ENCODE measurements at places on chromosomes 4 and X.

DNA sequence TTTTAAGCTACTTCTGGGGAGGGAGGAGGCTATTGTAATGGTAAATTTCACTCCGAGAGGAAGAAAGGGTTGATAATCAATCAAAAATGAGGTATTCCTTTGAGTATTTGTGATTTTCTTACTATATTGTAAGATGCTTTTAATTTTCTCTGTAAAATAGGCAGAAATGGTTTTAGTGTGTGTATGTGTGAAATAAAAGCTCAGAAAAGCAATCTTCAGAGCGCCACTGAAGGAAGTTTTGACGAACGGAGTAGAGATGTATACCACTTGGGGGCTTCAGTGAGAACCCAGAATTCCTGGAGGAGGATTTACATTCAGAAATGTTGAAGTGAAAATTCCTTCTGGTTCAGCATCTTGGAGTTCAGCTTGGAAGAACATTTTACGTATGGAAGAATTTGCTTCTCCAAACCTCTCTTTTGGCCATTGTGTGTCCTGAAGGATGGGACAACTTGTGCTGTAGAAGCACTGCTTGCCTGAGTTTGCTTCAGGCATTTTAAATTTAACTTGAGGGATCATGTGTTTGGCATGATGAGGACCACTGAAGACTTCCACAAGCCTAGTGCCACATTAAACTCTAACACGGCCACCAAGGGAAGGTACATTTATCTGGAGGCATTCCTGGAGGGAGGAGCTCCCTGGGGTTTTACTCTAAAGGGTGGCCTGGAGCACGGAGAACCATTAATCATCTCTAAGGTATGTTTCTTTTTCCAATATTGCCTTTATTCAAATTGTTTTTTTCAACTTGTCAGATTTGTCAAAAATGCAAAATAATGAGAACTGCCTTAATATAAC is 695 bp downstream of the SHROOM3 start:
- DNase-seq, result no peak

- DNase-seq, result peak; percentile 81
Observed at GRCh38 chr4:156771171-156771837, 200.3 kb downstream of the PDGFC start.

DNA sequence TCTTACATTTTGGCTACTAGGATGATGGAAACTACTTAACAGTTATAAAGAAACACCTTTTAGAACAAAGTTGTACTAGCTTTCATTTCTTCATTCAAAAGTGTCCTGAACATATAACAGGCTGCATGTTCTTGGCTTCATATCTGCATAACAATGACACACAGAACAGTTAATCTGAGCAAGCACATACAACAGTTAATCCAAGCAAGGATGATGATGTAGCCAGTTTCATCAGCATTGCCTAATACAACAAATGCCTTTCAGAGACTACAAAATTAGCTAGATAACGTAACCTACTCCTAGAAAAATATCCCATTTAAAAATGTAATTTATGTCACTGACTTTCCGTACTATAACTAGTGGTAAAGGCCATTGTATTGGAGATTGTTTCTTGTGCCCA is 182.1 kb downstream of the SCFD2 start:
- DNase-seq, result no peak

DNA sequence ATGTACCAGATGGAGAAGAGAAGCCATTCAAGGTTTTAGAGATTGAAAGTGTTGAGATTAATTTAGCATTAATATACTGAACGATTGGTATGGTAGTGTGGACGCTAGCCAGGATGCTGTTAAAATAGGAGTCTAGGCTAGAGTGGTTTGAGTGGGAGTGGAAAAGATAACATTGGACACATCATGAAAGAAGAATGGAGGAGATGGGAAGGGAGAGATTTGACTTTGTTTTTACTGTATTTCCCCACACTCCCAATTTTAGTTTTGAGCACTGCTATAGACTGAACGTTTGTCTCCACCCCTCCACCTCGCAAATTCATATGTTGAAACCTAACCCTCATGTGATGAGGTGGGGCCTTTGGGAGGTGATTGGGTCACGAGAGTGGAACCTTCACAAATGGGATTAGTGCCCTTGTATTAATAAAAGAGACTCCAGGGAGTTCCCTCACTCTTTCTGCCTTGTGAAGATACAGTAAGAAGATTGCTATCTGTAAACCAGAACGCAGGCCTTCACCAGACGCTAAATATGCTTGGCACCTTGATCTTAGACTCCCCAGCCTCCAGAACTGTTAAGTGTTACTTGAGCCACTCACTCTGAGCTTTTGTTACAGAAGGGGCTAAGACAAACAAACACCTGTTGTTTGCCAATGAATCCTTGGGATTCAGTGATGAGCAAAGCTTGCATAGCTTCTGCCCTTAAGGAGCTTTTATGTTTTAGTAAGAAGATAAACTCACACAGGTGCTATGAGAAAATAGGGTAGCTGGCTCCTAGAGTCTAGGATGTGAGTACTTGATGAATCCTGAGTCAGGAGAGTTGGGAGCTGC is 25.8 kb downstream of the USP9X start:
- DNase-seq, result no peak

DNA sequence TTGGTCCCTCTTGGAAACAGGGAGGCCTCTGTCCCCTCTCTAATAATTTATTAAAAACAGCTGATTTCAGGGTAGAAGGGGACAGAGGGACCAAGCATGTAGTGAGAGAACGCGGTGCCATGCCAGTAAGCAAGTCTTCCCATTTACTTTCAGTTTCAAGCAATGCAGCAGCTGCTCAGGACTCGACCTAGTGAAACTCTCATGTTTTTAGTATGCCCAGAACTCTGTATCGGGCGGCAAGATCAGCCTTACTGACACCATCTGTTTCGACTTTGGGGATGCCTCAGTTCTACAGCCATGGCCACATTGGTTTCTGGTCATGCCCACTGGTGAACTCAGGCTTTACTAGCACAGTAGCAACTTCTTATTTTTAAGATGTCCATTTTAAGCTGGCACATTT is 40.6 kb downstream of the ZNF81 start:
- DNase-seq, result no peak

- no peak for DNase-seq
Observed at GRCh38 chr4:98421111-98421510, 159.9 kb downstream of the RAP1GDS1 start.

- no peak for DNase-seq
Observed at GRCh38 chrX:55167124-55167803, 52.9 kb upstream of the PAGE5 start.

- DNase-seq, result no peak
Observed at GRCh38 chr4:182400790-182401189, 157.6 kb downstream of the TENM3 start.

DNA sequence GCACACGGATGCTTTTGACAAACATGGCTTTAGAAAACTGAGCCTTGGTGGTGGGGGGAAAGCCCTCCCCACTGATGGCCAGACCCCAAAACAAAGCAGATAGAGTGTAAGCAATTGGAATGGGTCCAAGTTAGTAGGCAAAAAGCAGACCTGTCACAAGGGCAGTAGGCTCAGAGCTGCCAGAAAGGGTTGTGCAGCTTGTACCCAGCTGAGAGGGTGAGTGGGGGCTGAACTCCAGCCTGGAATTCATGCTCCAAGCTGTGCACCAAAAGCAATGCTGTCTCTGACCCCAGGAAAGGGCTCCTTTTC is 101.1 kb upstream of the TEX13D start:
- DNase-seq, result no peak

DNA sequence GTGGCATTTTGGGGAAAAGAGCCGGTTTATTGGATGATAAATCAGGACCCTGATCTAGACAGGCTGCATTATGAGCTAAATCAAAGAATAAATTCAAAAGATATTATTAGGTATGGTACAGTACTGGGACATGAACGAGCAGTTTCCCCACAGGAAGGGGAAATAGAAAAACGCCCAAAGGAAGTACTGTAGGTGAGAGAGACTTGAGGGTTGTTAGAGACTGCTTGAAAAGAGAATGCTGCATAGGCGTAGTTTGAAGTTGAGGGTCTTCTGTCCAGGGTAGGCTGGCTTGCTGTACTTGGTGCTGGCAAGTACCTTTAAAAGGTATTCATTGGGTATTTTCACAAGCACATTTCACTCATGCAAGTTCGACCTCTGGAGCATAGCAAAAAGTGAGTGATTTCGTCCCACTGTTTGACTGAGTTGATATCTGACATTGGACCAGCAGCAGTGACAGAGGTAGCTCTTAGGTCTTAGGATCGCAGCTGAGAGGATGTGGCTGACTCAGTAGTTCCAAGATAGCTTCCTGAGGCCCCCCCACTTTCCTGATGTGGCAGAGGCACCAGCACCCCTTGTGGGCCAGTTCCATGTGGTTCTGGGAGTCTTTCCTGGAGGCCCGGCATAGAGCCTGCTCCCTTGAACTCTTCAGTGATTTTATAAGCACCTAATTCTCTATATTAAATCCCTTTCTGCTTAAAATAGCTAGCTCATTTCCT is 64.3 kb downstream of the TMEM131L start:
- DNase-seq, result no peak

DNA sequence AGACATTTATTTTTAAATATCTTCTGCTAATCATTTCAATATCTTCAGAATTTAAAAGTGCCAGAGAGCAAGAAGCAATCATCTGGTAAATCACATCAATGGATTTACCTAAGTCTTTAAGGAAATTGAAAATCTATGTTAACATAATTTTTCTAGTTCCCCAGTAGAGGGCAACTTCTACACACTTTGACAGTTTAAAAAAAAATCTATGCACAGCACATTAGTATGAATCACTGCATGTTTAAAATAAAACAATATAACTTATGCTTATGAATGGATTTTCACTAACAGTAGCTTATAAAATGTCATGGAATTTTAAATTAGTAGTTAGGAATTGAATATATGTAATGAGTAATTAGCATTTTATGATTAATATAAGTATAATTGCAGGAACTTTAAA is 126.5 kb downstream of the REELD1 start:
- no peak for DNase-seq

- DNase-seq, result no peak
Observed at GRCh38 chr4:74583089-74583700, 138.3 kb downstream of the AREG start.

GRCh38 chr4:138663883-138664282 is 351.7 kb upstream of the NOCT start:
- no peak for DNase-seq

DNA sequence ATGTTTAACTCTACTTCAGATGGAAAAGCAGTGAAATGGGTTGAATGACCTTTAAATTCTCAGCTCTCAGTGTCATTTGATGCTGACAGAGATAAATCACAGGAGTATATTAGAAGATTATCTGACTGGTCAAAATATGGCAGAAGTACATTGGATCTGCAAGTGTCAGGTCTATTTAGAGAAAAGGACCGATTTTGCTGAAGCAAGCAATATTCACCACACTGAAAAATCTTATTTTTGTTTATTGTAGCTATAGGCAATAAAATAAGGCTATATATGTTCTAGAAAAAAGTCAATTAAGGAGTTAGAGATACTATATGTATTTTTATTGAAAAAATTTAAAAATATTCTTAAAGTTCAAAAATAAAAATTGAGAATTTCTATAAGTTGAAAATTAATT is 325.3 kb downstream of the CXXC4 start:
- no peak for DNase-seq

DNA sequence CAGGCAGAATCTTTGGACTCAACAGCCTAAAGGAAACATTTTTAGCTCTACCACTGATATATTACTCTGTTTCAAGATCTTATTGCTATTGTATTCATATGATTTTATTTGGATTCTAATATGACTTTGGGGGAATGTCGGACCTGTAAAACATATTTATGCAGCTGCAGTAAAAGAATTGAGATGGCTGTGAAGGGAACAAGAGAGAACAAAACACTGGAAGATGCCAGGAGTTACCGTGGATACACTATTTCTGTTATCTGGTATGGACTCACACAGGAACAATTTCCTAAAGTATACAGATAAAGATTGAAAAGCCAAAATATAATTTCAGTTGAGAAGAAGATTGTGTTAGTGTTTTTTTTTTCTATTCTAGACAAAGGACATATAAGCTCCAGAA is 113.0 kb upstream of the DCLK2 start:
- DNase-seq, result no peak

GRCh38 chrX:70454441-70455365 is 10.1 kb downstream of the DLG3 start:
- DNase-seq, result peak; percentile 39

DNA sequence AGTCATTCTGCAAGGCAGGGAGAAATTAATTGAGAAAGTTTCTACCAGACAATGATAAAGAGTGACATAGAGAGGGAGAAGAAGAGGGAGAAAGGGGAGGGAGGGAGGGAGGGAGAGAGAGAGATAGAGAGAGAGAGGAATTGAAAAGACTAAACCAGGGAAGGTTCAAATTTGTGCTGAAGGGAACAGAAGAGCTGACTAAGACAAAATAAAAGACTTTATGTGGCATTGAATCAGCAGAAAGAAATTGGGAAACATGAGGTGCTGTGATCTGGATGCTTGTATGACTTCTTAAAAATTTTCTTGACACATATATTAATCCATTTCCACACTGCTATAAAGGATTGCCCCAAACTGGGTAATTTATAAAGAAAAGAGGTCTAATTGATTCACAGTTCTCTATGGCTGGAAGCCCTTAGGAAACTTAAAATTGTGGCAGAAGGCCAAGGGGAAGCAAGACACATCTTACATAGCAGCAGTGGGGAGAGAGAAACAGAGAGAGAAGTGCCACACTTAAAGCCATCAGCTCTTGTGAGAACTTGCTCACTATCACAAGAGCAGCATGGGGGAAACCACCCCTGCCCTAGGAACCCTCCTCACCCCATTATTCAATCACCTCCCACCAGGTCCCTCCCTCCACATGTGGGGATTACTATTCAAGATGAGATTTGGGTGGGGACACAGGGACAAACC is 13.5 kb upstream of the CXCL6 start:
- DNase-seq, result no peak

GRCh38 chr4:140237616-140238350 is 83.8 kb upstream of the MAML3 start:
- peak; percentile 86 for DNase-seq

DNA sequence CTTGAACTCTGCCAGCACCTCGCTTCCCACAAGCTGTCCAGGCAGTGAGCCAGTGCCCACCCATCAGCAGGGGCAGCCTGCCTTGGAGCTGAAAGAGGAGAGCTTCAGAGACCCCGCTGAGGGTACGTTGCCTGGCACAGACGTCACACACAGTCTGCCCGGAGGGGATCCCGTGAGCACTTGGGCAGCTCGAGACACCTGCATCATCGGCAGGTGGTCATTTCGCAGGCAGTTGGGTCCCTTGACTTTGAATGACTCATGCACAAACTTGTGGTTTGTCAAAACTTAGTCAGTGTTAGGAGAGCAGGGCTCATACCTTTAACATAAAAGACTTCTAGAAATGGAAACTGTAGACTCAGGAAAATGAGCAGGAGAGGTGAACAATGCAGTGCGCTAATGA is 9.9 kb downstream of the TACC3 start:
- DNase-seq, result no peak

- DNase-seq, result peak; percentile 40
Observed at GRCh38 chrX:150269605-150270254, 93.4 kb upstream of the MAMLD1 start.

DNA sequence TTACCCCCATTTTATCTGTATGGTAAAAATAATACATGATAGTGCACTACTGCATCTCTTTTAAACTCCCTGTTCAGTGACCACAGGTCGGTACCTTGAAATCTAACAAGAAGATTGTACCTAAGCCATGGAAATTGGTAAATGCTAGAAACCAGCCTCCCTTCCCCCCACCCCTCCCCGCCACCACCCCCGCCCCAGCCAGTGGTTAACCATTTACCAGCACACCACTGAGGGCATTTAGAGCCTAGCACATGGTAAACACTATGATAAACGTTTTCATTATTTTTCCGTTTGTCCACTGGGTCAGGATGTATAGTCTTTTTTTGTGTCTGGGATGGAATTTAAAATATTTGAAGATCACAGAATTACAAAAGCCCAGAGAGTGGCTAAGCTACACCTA is 703 bp upstream of the FTSJ1 start:
- no peak for DNase-seq

GRCh38 chr4:161907590-161907955 is 256.2 kb downstream of the FSTL5 start:
- no peak for DNase-seq
